Left lung (tissue), 14 donors: ENCODE measurements at places on chromosomes 2 and 18. TPM values are rescaled to one million over a fixed set of nuclear protein-coding genes. Genes with fewer than 3 reads are reported as not detected.

SAG gene
- total RNA-seq: not detected

IL18R1 gene
- total RNA-seq: 3.8 TPM

CFAP65 gene
- total RNA-seq: not detected

ALPP gene
- total RNA-seq: 14.1 TPM

GREB1L gene
- total RNA-seq: 0.67 TPM

ICOS gene
- total RNA-seq: 0.71 TPM

WNT6 gene
- not detected for total RNA-seq

SERPINB3 gene
- total RNA-seq: not detected

RAMP1 gene
- 7.0 TPM for total RNA-seq

VIL1 gene
- total RNA-seq: not detected

LBH gene
- total RNA-seq: 119 TPM

AQP12B gene
- total RNA-seq: not detected

MTIF2 gene
- 29.1 TPM for total RNA-seq
